ENCODE measurements at places on chromosomes 3 and 15.

DNA sequence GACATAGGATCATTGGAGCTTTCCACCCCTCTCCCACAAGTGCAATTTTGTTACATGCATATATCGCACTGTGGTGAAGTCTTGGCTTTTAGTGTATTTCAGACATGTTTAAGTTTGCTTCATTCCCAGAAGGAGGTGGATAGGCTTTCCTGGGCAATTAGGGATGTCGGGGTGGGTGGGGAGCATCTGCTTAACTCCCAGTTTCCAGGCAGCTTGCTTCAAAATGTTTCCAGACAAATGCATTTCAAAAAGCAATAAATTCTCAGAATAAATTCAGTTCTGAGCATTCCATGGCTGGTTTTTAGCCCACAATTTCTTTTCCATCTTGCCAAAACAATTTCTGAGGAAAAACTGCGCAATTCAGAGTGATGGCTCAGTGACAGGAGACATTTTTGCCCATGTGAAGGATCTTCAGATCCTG, 227.7 kb upstream of the ZPLD1 start:
- DNase-seq = no peak

GRCh38 chr15:88897456-88898194, 2.3 kb upstream of the HAPLN3 start:
- peak; percentile 50 for DNase-seq

GRCh38 chr3:66639809-66640356, 139.1 kb upstream of the LRIG1 start:
- no peak for DNase-seq

- peak; percentile 91 for DNase-seq
Measured at GRCh38 chr15:67150023-67150860, 84.8 kb downstream of the SMAD3 start.

DNA sequence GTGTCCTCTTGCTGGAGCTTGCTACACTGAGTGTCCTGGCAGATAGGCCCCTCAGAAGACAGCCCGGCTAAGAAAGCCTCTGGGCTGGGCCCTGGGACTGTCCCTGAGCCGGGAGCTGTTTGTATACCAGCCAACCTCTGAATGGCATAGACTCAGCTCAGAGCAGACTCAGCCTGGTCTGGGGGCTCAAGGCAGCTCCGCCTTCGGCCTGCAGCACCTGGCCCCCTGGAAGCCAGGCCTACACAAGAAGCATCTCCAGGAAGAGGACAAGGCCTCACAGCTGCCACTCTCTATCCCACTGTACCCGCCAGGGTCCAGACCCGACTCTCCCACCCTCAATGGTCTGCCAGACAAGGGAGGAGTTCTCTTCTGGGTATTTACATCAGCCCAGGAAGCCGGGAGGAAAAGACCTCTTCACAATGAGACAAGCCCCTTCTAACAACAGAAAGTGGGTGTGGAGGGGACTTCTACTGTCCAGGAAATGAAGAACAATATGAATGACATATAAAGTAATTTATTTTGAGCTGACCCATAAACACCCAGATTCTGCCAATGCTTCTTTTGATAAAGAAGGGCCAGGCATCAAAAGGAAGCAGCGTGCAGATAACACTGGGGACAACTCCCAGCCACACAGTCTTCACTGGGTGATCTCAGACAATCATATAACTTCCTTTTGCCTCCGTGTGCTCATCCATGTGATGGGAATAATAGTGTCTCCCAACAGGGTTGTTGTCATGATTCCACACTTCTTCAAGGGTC, 110.2 kb downstream of the TPRA1 start:
- no peak for DNase-seq

DNA sequence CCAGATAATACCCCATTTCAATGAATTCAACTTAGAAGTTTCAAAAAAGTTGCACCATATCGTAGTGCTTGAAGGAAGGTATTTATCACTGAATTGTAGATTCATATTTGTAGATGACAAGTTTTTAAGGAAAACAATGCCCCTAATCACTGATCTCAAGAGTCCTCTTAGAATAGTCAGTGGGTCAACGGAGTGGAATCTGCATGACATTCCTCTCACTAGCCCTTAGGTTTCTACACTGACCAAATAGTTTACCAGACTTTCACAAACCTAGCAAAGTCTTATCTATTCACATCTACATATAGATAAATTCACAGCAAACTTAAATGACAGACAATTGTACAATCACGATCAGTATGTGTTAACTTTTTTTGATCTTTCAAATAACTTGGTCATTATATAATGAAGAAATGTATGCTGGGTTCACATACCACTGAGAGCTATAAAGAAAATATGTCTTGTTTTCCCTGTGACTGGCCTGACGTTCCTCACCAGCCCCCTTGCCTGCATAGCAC, 35.7 kb upstream of the PHLDB2 start:
- DNase-seq = no peak

DNA sequence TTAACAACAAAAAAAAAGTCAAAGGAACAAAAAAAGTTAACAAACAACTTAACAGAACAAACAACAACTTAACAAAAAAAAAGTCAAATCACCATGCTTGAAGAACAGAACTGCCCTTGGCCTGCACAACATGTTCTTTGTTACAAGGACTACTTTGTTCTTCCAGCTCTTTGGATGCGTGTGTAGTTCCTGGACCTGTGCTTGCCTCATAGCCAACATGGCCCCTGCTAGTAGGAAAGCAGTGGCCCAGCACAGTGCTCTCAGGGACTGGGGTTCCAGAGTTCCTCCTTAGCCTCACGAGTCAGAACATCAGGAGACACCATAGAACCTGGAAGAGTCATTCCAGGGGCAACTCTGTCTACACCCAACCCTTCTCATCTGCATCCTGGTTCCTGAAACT, 10.9 kb upstream of the STRIT1 start:
- DNase-seq = no peak

GRCh38 chr3:113105966-113106660, 105.2 kb upstream of the BOC start:
- DNase-seq = no peak

GRCh38 chr3:40843851-40844548, 319.2 kb downstream of the ZNF621 start:
- no peak for DNase-seq

DNA sequence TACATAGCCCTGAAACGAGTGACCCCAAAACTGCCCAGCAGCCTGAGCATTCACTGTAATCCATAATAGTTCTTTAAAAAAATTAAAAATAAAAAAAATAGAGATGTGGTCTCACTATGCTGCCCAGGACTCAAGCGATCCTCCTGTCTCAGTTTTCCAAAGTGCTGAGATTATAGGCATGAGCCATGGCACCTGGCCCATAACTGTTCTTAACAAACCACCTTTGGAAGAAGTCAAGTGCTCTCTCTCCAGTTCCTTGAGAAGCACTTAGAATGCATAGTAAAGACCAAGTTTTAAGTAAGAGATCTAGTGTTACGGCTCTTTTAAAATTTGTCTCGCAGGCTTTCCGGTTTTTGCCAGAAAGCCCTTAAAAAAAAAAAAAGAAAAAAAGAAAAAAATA, 8.2 kb downstream of the CDC25A start:
- no peak for DNase-seq

- DNase-seq = no peak
Measured at GRCh38 chr3:58039601-58040000, 31.4 kb downstream of the FLNB start.

- no peak for DNase-seq
Measured at GRCh38 chr3:122691195-122691594, 10.6 kb downstream of the PARP14 start.

DNA sequence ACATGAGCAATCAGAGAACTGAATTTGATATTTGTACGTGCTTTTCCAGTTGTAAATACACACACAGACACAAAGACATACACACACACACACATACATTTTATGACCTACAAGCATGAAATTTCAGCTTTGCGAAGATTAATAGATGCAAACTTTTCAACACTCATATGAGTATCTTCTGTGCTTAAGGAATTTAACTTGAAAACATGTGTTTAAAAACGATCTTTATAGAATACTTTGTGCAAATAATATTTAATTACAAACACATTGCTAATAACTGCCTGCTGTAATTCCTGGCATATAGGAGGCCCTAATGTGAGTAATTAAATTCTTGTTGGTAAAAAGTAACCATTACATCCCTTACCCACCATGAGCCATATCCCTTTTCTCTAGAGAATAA, 107.7 kb upstream of the PLSCR5 start:
- no peak for DNase-seq

- DNase-seq = no peak
Measured at GRCh38 chr3:181844211-181844610, 132.5 kb downstream of the SOX2 start.

- DNase-seq = no peak
Measured at GRCh38 chr3:77040216-77040615, 317 bp downstream of the ROBO2 start.

DNA sequence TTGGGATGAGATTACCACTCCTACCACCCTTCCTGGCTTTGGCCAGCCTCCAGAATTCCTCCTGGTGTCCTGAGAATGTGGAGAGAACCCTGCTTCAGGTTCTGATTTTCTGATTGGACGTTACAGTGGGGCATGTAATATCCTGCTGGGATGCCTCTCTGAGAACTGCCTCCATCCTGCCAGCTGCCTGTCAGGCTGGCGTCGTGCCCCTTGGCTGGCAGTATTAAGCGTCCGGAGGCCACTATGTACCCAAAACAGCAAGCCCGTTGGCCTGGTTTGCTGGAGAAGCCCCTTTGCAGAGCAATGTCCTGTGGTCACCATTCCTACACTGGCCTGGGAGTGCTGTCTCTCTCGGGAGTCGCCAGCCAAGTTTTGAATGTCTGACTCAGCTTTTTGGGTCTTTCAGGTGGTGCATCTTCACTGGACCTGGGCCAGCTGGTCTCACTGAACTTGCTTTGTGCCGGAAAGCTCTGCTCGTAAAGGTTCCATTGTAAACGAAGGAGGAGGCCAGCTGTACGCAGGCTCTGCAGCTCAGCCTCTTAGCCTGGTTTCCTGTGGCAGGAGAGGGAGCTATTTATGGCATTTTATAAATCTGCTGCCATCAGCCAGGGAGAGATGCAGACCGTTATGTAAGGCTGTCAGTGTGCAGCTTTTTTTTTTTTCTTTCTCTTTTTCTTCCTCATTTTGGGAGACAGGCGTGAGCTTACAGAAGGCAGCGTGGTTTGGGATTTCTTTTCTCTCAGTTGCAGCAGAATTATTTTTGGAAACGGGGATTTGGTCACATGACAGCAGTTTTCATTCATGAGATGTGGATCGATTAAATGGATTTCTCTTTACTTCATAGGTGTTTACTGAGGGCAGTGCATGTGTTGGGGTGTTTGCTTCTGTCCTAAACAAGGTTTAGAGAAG, 19.0 kb upstream of the TRAK1 start:
- no peak for DNase-seq

- DNase-seq = no peak
Measured at GRCh38 chr3:106842151-106842550, 535.1 kb upstream of the CCDC54 start.

GRCh38 chr15:90638963-90639362, 78.2 kb upstream of the BLM start:
- no peak for DNase-seq

GRCh38 chr15:57108296-57108695, 189.9 kb downstream of the TCF12 start:
- DNase-seq = no peak

- no peak for DNase-seq
Measured at GRCh38 chr3:184259396-184259877, 1.9 kb downstream of the CAMK2N2 start.

DNA sequence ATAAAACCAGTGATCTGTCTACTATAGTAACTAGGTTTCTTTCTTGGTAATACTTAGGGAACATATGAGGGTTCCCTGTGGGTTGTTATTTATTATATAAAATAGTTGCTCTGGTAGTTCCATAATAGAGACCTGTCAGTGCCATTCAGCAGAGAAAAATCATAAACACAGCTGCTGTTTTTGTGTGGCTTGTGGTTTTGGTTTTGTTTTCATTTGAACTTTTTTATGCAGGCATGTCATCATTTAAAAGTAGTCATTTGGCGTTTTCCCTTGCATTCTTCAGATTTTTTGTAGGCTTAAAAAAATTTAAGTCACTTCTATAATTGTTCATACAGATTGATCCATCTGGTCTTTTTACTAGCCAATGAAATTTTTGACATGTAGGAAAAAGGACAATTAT, 47.9 kb downstream of the PIK3CA start:
- peak; percentile 63 for DNase-seq

DNA sequence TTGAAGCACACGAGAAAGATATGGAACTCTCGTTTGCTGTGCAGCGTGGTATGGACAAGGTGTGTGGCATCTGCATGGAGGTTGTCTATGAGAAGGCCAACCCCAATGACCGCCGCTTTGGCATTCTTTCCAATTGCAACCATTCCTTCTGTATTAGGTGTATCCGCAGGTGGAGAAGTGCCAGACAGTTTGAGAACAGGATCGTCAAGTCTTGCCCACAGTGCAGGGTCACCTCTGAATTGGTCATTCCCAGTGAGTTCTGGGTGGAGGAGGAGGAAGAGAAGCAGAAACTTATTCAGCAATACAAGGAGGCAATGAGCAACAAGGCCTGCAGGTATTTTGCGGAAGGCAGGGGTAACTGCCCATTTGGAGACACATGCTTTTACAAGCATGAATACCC, 1.2 kb downstream of the MKRN3 start:
- DNase-seq = no peak

- DNase-seq = no peak
Measured at GRCh38 chr3:141239511-141240281, 8.1 kb downstream of the PXYLP1 start.

DNA sequence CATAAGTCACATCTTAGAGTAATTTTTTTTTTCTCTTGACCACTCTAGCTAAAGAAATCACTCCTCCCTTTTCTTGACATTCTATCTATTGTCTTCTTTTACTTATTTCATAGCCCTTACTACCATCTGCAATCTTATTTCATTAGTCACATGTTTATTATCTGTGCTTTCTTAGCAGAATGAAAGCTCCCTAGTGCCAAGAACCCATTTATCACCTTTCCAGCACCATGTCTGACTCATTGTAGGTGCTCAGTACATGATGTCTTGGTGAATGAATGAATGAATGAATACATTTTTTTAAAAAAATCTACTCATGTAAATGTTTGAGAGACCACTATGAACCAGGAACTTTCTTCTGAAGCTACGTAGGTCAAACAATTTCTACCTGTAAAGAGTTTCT, 157.2 kb downstream of the CADPS start:
- no peak for DNase-seq

DNA sequence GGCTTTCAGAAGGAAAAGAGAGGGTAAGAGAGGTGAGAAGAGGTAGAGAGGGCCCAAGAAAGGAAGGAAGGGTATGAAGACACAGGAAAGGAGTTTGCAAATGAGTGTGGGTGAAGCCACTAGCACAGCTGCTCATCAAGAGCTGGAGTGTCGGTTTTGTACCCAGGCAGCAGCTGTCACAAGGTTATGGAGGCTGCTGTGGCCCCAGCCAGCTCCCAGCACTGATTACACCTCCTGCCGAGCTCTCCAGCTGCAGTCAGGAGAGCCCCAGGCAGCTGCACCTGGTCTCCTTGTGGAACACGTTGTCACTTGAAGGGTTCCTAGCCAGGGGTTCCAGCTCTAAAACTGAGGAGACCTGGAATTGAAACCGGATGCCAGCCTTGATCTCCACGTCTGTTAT, 60.4 kb upstream of the CHD2 start:
- DNase-seq = no peak

DNA sequence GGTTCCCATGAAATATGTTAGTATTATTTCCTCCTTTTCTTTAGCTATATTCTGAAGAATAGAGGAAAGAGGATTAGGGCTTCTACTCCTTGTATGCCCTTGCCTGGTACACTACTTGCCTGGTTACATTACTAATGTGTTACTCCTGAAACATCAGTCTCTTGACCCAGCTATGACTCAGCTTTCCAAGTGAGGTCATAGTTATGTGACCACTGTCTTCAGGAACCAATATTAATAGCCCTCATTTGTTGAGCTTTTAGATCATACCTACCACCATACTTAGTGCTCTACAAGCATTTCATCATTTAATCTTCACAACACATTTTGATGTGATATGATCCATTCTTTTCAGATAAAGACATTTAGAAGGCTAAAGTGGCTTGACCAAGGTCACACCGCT, 60.3 kb downstream of the CMSS1 start:
- DNase-seq = peak; percentile 72
